ENCODE measurements at places on chromosomes 16 and 17. TPM values are rescaled to one million over a fixed set of nuclear protein-coding genes. Genes with fewer than 3 reads are reported as not detected.

The KRT28 gene
- not detected for polyA plus RNA-seq

The EXOC3L1 gene
- 3.4 TPM for polyA plus RNA-seq

The CA7 gene
- not detected for polyA plus RNA-seq

The HDAC5 gene
- 30.2 TPM for polyA plus RNA-seq

The NXN gene
- 33.4 TPM for polyA plus RNA-seq

The TBC1D3D gene
- polyA plus RNA-seq = 0.01 TPM

The TMEM100 gene
- 79.9 TPM for polyA plus RNA-seq

The NOTUM gene
- 0.48 TPM for polyA plus RNA-seq

The TEN1 gene
- 19.4 TPM for polyA plus RNA-seq

The CFDP1 gene
- polyA plus RNA-seq = 39.2 TPM

The UTS2R gene
- not detected for polyA plus RNA-seq

The ACOX1 gene
- polyA plus RNA-seq = 16.3 TPM

The NOS2 gene
- polyA plus RNA-seq = 0.09 TPM

The TBC1D3I gene
- not detected for polyA plus RNA-seq

The LRRC36 gene
- polyA plus RNA-seq = 0.06 TPM

The PRR35 gene
- not detected for polyA plus RNA-seq

The ITGA2B gene
- 0.16 TPM for polyA plus RNA-seq

The CPHXL2 gene
- not detected for polyA plus RNA-seq

The TOX3 gene
- polyA plus RNA-seq = not detected

The NETO2 gene
- polyA plus RNA-seq = 4.6 TPM

The CMTM2 gene
- 0.17 TPM for polyA plus RNA-seq

The TOM1L1 gene
- polyA plus RNA-seq = 3.3 TPM

The KRT32 gene
- polyA plus RNA-seq = 0.31 TPM

The ALOXE3 gene
- polyA plus RNA-seq = not detected

The CHP2 gene
- polyA plus RNA-seq = 0.05 TPM

The HOXB4 gene
- polyA plus RNA-seq = 0.55 TPM

The TNFRSF17 gene
- not detected for polyA plus RNA-seq

The ASGR1 gene
- polyA plus RNA-seq = 0.21 TPM

The AIPL1 gene
- polyA plus RNA-seq = not detected

The KRT39 gene
- polyA plus RNA-seq = not detected

The KIF2B gene
- not detected for polyA plus RNA-seq

The HBA2 gene
- 22.9 TPM for polyA plus RNA-seq

The PLLP gene
- polyA plus RNA-seq = 2.0 TPM

The GJD3 gene
- polyA plus RNA-seq = not detected

The FZD2 gene
- polyA plus RNA-seq = 0.61 TPM

The SPHK1 gene
- 3.1 TPM for polyA plus RNA-seq

The HS3ST3B1 gene
- polyA plus RNA-seq = 0.49 TPM

The MT1M gene
- polyA plus RNA-seq = 300 TPM

The RHBDF1 gene
- polyA plus RNA-seq = 15.3 TPM

Data from psoas muscle (tissue), 8 donors.